Activated naive CD4-positive, alpha-beta T cell treated with anti-CD3 and anti-CD28 coated beads, Interleukin-2, amount 10 ng/mL, durations not matched to agents 7 days and 5 days (primary cell): ENCODE measurements at places on chromosomes 5 and 9.

- no peak for DNase-seq
These were observed 91.7 kb downstream of the NRG2 start for GRCh38 chr5:139951296-139951924.

GRCh38 chr5:174571662-174572397, 152.6 kb upstream of the MSX2 start:
- DNase-seq, result no peak

GRCh38 chr5:150603052-150603451, 37.4 kb upstream of the SYNPO start:
- no peak for DNase-seq

DNA sequence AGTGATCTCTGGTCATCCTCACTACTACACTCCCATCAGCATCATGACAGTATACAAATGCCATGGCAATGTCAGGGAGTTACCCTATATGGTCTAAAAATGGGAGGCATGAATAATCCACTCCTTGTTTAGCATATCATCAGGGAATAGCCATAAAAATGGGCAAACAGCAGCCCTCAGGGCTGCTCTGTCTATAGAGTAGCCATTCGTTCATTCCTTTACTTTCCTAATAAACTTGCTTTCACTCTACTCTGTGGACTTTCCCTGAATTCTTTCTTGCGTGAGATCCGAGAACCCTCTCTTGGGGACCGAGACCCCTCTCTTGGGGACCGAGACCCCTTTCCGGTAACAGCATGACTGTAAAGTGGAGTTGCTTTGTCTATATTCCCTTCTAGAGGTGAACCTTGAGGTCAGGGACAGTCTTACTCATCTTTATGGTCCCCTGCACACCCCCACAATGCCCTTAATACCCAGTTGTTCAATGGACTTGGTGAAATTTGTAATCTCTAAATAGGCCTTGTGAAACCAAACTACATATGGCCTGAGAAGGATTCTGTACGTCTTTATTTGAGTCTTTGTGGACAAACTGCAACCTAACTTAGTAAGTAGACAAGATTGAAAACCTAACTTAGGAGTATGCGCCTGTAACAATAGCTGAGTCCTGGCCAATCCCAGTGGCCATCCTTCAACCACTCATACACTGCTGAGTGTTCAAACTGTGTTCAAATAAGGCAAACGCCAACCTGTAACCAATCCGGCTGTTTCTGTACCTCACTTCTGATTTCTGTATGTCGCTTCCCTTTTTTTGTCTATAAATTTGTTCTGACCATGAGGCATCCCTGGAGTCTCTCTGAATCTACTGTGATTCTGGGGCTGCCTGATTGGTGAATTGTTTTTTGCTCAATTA, 32.3 kb upstream of the UBTD2 start:
- DNase-seq, result no peak

GRCh38 chr5:132099076-132099748, 25.6 kb downstream of the CSF2 start:
- DNase-seq, result peak; percentile 43
